Activated T-cell treated with anti-CD3 and anti-CD28 coated beads, Interleukin-2, amount 50 U/mL, for 4 hours (primary cell): ENCODE measurements at places on chromosomes 3 and 15. TPM values are rescaled to one million over a fixed set of nuclear protein-coding genes. Genes with fewer than 3 reads are reported as not detected.

Gene PRKAR2A
- 75.9 TPM for total RNA-seq

Gene FBXW12
- not detected for total RNA-seq

Gene SRGAP3
- 2.0 TPM for total RNA-seq

Gene DNAJC13
- 16.8 TPM for total RNA-seq

GRCh38 chr3:188133646-188134045 is 20.3 kb upstream of the LPP start:
- DNase-seq = no peak

DNA sequence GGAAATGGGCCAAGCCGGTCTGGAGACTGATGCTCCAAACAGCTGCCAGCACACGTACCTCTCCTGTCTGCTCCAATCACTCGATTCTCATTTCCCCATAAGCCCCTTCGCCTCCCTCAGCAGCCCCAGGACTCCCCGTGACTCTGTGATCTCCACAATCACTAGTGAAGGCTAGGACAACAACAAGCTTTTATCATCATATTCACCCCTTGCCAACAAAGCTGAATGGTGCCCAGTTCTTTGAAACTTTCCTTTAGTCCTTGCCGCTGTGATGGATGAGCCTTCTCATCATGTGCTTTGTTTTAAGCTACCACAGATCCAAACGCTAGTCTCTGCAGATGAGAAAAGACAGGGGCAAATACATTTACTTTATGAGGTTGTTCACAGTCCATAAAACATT is 242.0 kb downstream of the SV2B start:
- DNase-seq = no peak

GRCh38 chr15:62128916-62129315 is 36.2 kb downstream of the C2CD4B start:
- no peak for DNase-seq

DNA sequence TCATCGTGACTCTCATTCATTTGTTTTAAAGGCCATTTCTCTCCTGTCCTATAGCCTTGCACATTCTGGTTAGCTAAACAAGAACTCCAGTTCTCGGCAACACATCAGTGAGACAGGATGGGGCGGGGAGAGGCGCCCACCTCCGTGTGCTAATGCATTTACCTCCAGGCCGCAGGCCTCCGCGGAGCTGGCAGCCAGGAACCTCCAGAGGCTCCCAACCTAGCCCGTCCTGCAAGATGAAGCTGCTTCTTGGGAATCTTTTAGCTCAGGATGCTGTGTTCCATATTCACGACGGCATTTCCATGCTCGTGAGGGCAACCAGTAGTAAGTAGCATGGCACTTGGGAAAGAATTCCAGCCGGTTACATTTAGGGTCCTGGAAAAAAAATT is 47.9 kb downstream of the RGMA start:
- no peak for DNase-seq

- DNase-seq = no peak
These were observed 116.2 kb upstream of the PLAAT1 start for GRCh38 chr3:193124861-193125260.

Gene FETUB
- not detected for total RNA-seq

- no peak for DNase-seq
These were observed 2.6 kb upstream of the ZSCAN2 start for GRCh38 chr15:84598250-84598649.

Gene APBA2
- total RNA-seq = 14.5 TPM
